NCI-H526 (cell line): ENCODE measurements at places on chromosomes 1 and 21.

DNA sequence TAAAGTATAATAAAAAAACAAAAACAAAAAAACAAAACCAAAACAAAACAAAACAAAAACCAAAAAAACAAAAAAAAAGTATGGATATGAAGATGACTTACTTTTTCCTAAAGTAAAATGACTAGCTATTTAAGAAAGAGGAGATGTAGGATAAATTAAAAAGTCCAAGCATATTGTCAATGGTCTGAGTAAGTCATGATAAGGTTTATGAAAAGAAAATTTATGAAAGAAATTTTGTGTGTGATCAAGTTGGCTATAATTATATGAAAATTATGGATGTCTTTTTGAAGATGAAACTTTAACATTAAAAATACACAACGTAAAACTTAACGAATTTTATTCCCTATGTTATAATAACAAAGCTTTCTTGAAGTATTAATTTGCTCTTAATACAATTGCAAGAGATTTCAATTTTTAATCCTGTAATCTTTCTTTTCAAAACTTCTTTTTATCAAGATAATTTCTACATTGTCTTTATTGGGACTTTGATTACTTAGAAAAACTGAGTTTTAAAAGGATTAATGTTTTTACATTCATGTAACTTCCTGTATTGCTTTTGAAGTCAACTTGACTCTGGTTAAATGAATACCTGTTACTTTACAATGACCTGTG lies 200.9 kb upstream of the IVNS1ABP start:
- DNase-seq: no peak

GRCh38 chr1:156401681-156402081 lies 32.7 kb downstream of the RHBG start:
- peak; percentile 100 for DNase-seq

DNA sequence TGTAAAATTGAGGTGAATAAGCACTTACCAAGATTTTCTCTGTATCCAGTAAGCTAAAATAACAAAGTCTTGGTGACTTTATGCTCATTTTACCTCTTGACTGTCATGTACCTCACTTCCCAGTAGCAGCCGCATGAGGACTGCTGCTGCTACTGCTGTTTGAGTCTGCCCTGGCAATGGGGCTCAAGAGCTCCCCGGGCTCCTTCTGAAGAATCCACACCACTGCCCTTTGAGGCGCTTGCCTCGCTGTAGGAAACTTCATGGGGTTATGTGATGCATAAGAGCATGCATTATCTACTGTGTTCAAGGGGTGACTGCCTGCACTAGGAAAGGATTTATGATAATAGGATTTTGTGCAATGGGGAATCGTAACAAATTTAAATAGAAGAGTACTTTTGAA lies 113.5 kb downstream of the NTNG1 start:
- no peak for DNase-seq

DNA sequence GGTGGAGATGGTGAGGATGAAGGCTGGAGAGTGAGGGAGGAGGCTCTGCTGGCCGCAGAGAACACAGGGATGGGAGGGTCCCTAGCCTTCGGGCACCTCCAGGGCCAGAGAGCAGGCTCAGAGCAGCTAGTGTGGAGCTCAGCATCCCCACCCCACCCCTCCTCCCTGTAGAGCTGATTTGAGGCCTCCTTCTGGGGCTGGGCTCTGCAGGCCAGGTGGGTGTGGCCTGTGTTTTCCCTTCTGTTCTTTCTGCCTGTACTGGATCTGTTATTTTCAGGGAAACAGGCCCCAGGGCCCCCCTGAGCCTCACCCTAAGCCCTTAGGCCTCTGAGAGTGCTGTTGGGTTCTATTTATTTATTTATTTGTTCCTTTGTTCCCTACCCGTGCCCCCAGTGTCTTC lies 44.8 kb downstream of the TMCC2 start:
- DNase-seq: no peak

- no peak for DNase-seq
These were observed 2.1 kb downstream of the DHDDS start for GRCh38 chr1:26434161-26434752.

DNA sequence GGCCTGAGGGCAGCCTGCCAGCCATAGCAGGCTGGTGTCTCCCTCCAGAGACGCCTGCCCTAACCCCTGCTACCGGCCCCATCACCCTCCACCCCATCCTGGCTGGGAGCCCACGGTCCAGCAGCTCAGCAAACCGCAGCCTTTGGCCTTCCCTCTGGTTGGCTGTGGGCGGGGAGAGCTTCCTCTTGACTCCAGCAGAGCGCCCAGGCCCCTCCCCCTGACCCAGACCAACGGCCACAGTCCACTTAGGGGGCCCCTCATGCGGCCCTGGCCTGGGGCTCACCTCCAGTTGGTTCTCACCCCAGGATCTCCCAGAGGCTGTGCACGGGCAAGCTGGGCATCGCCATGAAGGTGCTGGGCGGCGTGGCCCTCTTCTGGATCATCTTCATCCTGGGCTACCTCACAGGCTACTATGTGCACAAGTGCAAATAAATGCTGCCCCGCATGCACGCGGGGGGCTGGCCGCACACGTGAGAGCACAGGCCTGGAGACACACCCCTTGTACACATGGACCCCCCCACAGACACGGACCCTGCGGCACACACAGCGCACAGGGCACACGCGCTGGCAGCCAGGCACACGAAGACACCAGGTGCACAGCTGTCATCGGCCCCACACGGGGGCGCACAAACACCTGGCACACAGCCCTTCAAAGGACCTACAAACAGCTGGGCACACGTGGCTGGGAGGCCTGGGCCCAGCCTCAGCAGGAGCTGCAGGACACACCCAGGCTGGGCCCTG lies 3.1 kb downstream of the SMIM1 start:
- DNase-seq: peak; percentile 74

DNA sequence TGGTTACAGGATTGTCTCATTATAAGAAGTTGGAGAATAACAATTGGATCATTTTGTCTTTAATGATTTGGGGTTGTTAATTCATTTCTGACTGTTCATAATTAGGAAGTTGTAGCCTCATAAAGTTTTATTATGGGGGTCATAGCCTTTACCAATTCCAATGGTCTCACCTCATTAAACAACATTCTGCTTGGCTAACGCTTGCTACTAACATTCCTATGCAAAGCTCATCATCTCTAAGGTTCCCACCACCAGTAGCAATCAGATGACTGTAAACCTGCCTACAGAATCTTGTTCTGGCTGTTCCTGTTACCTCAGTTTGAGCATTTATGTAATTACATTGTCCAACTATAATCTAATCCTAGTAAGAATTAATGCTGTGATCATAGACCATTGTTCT lies 60.2 kb downstream of the ODF2L start:
- peak; percentile 3 for DNase-seq
